ENCODE measurements at places on chromosomes 5 and 9.

GRCh38 chr5:149039506-149039905 lies 23.4 kb downstream of the SH3TC2 start:
- no peak for DNase-seq

DNA sequence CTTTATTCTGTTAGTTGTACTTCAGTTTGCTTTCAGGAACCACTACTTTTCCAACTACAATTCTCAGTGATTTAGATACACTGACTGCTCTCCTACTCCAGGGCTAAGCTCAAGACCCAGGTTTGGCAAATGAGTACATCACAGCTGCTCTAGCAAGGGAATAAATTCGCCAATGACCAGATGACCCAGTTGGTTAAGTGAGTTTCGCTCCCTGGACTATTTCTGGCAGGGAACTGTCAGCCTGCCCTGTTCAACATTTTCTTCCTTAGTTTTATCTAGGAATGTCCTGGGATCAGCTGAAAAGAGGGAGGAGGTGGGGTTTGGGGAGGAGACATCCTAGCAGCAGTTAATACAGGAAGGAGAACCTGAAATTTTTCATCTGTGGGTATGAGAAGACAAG lies 6.4 kb upstream of the STARD4 start:
- no peak for DNase-seq

- peak; percentile 91 for DNase-seq
Measured at GRCh38 chr9:137205126-137206069, at the start of the genes NDOR1 and TMEM203. Gene NDOR1, plus strand, starts transcription at chr9:137205700. Its CDS starts 78 bp downstream, at chr9:137205778. Gene TMEM203, minus strand, starts transcription at chr9:137205648. Its CDS starts 234 bp downstream, at chr9:137205414.

DNA sequence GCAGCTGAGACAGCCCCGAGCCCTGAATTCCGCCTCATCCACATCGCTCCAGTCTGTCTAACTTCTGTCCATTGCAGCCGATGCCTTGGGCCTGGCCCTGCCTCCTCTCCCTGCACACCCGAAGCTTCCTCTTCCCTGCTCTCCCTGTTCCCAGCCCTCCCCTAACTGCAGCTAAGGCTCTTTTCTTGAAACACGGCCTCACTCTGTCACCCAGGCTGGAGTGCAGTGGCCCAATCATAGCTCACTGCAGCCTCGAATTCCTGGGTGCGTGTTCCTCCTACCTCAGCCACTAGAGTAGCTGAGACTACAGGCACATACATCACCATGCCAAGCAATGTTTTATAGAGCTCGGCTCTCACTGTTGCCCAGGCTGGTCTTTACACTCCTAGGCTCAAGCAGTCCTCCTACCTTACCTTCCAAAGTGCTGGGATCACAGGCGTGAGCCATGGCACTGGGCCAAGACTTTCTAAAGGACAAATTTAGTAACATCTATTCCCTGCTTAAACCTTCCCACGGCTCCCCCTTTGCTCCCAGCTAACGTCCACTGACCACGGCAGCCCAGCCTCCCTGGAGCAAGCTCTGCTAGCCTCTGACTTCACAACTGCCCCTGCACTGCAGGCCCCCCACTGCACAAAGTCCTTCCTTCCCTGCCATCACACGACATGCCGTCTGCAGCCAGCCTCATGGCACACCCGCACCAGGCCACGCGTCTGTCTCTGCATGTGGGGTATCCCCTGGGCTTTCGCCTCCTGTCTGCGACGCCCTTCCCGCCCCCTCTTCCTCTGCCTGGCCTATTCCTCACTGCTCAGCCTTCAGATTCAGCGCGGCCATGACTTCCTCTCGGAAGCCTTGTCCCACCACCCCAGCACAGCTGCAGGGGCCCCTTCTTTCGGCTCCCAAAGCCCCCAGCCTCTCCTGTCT lies 28.6 kb downstream of the LAMC3 start:
- DNase-seq: no peak

DNA sequence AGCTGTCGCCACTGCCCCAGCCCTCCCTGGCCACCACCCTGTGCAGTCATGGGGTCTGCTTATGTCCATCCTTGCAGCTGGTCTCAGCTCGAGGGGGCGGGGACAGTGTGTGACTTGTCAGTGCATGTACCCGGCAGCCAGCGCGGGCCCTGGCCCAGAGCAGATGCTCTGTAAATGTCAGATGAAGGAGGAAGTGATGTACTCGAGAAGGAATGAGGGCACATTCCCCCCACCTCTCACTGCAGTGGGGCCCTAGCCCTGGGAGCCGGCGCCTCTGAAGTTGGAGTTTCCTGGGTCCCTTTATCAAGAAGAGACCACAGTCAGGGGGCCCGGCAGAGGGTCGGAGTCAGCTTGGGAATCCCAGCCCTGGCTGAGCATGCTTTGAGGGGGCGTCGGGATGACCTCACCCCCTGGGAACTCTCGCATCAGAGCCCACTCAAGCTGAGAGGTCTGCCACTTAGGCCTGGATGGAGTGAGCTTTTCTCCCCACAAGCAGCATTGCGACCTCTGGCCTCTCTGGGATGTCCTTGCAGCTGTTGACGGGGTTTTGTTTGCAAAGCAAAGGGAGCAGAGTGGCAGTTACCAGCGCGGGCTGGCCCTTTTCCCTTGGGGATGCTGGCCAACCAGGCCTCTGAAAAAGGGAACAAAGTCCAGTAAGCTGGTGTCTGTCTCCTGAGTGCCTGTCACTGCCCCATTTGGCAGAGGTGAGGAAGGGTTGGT lies 19.0 kb downstream of the NEURL1B start:
- no peak for DNase-seq

DNA sequence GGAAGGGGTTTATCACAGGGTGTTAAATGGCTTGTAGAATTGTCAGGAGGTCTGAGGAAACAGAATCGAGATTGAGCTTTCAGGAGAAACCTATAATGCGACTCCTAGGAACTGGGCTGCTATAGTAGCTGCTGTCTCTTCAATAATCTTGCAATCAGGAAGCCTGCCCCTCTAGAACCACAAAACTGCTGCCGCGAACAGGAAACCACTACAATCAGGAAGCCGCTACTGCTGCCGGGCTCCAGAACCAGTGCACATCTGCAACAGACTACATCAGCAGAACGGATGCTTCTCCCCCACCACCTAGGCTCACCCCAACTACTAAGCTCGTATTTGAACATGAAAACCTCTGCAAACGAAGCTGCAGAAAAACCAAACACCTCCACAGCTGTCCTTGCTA lies 31.6 kb downstream of the TNFSF8 start:
- peak; percentile 87 for DNase-seq

DNA sequence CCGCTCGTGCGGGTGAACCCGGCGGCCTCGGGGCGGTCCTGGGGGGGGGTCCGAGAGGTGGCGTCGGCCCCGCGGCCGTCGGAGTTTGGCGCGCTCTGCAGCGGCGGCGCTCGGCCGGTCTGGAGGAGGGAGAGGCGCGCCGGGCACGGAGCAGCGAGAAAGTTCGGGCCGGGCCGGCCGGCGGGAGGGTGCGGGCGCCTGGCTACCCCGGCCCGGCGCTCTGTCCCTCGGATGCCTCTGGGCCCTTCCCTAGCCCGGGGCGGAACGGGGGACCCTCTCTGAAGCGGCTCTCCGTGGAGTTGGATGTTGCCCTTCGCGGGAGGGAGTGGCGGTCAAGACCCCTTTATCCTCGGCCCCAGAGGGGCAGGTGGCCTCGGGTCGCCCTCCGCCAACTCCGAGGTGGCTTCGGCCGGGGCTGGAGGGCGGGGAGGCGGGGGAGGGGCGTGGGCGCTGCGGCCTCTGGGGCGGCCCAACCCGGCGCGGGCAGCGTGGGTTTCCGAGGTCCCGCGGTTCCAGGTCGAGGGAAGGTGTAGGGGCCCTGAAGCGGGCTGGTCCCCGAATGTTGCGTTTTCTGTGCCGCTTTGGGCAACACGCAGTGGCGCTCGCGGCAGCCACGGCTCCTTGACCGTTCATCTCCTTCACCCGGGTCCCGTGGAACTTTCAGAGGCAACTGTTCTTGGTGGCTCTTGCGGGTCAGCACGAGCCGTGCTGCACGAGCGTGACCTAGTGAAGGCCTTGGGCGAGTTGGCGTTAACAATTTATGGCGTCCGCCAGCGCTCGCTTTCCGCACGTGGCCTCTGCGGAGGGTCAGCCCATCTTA lies 290.5 kb downstream of the DOCK8 start:
- no peak for DNase-seq

GRCh38 chr5:5752844-5753243 lies 330.4 kb downstream of the ICE1 start:
- no peak for DNase-seq

GRCh38 chr5:170206958-170207357 lies 25.8 kb upstream of the C5orf58 start:
- DNase-seq: no peak

- DNase-seq: no peak
Measured at GRCh38 chr9:103183701-103184171, 188.6 kb downstream of the CYLC2 start.

- DNase-seq: no peak
Measured at GRCh38 chr5:75045071-75045470, 7.3 kb downstream of the GCNT4 start.

DNA sequence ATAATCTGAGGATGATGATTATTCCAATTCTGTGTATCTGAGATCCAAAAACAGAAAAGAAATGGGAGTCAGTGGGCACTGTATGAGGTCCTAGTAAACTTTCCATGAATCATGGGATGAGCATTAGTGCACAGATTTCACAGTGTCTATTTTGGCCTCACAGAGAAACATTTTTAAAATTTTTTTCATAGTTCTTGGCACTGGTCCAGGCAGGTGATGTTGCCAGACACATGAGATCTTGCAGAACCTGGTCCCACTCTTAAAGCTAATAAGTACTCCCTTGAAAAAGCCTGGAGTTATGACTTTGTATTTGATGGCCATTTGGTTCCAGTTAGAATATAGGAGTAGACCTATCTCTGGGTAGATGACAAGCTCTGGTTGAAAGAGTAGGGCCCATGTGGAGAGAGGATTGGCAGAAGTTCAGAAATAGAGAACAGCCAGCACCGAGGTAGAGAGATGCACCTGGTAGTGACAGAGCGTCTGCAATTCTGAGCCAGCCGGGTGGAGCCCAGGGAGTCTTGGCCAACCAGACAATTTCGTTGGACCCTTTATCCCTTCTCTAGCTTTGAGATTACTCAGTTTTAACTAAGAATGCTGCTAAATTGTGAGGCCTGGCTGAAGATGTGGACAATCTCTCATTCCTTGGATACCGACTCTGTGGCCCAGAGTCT lies 6.3 kb upstream of the TNFSF15 start:
- DNase-seq: no peak

Data from CD4-positive, alpha-beta T cell treated with Interleukin-17A for 1 hour (primary cell).